Naive thymus-derived CD4-positive, alpha-beta T cell (primary cell): ENCODE measurements at places on chromosomes 4 and X. TPM values are rescaled to one million over a fixed set of nuclear protein-coding genes. Genes with fewer than 3 reads are reported as not detected.

DNA sequence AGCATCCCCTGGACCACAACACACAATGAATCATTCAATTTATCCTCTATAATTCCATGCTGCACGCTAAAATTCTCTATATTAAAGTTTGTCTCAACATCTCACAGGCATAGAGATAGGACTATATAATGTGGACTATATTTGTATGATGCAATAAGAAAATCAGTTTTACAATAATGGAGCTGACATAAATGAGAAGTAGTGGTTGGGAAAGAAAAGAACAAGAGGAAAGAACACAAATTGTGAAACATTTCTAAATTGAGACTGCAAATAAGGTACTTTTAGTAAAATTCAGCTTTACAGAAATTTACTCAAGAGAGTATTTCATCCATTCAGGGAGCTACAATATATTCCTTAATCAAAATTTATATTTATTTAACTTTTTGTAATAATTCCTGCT, 120.4 kb downstream of the ARAP2 start:
- H3K27me3 ChIP-seq = no peaks in the 10 kb centered on the region
- H3K27ac ChIP-seq = no peak overlapping the region
- H3K4me3 ChIP-seq = no peak overlapping the region
- no peaks in the 10 kb centered on the region for H3K4me1 ChIP-seq
- peaks cover 9% of the 10 kb centered on the region for H3K36me3 ChIP-seq

DNA sequence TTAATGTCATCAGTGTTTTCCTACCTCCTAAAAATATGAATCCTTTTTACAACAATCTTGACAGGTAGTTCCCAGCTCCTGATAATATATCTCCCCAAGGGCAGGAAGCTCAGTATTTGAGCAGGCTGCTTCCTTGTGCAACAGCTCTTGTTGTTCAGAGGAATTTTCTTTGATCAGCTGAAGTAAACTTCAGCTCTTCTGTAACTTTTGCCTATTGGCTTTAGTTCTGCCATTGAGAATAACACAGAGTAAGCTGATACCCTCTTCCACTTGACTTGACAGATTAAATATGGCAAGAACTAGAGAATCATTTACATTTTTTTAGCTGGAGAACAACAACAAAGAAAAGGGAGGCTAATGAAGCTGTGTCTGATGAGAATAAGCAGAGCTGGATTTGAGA, 75.2 kb downstream of the LUZP4 start:
- H3K36me3 ChIP-seq = no peaks in the 10 kb centered on the region
- H3K27ac ChIP-seq = no peak overlapping the region
- H3K4me1 ChIP-seq = no peaks in the 10 kb centered on the region

- peaks cover 9% of the 10 kb centered on the region for H3K4me1 ChIP-seq
- H3K27ac ChIP-seq = no peak overlapping the region
- DNase-seq = no peak
- H3K4me3 ChIP-seq = no peak overlapping the region
- no peaks in the 10 kb centered on the region for H3K27me3 ChIP-seq
Measured at GRCh38 chr4:105179539-105180401, 33.1 kb downstream of the TET2 start.

- H3K27ac ChIP-seq = no peak overlapping the region
- H3K27me3 ChIP-seq = no peaks in the 10 kb centered on the region
- H3K36me3 ChIP-seq = no peaks in the 10 kb centered on the region
- no peak for DNase-seq
- no peak overlapping the region for H3K4me3 ChIP-seq
Measured at GRCh38 chr4:124993838-124994237, 281.3 kb upstream of the ANKRD50 start.

DNA sequence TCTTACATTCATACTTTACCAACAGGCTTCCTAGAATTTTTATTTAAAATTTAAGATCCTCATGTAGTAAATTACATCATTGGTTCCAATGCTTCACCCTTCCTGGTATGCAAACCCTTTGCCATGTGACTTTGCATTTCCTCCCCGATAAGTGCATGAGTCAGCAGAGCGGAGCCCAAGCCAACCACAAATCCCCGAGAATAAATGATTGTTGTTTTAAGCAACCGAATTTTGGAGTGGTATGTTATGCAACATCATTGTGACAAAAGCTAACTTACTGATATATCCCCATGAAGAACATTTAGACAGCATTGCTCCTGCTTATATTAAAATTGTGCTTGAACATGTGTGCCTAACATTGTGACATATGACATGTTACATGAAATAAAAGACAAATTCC, 199.4 kb upstream of the DDX53 start:
- H3K27me3 ChIP-seq = no peaks in the 10 kb centered on the region
- H3K36me3 ChIP-seq = no peaks in the 10 kb centered on the region
- H3K4me3 ChIP-seq = no peak overlapping the region
- DNase-seq = no peak

Gene ZFP92
- 0.20 TPM for polyA plus RNA-seq

Gene KDR
- polyA plus RNA-seq = not detected

DNA sequence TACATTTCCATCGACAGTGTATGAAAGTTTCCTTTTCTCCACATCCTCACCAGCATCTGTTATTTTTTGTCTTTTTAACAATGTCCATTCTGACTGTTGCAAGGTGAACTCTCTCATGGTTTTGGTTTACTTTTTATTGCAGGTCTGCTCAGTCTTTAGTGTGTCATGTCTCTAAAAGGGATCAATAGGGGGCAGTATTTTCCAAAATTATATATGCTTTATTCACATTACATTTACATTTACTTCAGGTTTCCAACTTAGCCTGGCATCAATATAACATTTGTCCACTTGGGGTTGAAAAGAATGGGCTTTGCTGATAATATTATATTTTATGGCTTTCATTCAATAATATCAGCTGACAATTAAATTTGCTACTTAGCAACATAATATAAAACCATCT, 265.0 kb upstream of the SLITRK2 start:
- H3K27ac ChIP-seq = no peak overlapping the region
- no peak for DNase-seq
- H3K4me1 ChIP-seq = no peaks in the 10 kb centered on the region
- H3K27me3 ChIP-seq = no peaks in the 10 kb centered on the region
- no peak overlapping the region for H3K4me3 ChIP-seq

- H3K27me3 ChIP-seq = no peaks in the 10 kb centered on the region
- H3K4me3 ChIP-seq = no peak overlapping the region
- H3K36me3 ChIP-seq = no peaks in the 10 kb centered on the region
- no peak for DNase-seq
- H3K4me1 ChIP-seq = no peaks in the 10 kb centered on the region
Measured at GRCh38 chrX:75596178-75596577, 73.3 kb upstream of the ZDHHC15 start.

GRCh38 chr4:147927377-147928137, 195.7 kb downstream of the ARHGAP10 start:
- no peak overlapping the region for H3K4me3 ChIP-seq
- no peak overlapping the region for H3K27ac ChIP-seq
- H3K4me1 ChIP-seq = no peaks in the 10 kb centered on the region

DNA sequence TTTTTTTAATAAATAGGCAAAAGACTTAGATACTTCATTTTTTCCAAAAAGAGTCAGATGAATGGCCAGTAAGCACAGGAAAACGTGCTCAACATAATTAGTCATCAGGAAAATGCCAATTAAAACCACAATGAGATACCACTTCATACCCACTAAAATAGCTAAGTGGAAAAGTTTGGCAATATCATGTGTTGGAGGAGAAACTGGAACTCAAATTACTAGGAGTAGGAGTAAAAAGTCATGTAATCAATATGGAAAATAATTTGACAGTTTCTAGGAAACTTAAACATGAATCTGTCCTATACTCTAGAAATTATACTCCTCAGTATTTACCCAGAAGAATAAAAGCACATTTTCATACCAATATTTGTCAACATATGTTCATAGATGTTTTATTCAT, 449.8 kb downstream of the INPP4B start:
- H3K27me3 ChIP-seq = no peaks in the 10 kb centered on the region
- no peak overlapping the region for H3K4me3 ChIP-seq
- H3K27ac ChIP-seq = peak overlapping the region; percentile 57
- no peak for DNase-seq
- H3K4me1 ChIP-seq = peaks cover 56% of the 10 kb centered on the region
- no peaks in the 10 kb centered on the region for H3K36me3 ChIP-seq

Gene FMR1NB
- not detected for polyA plus RNA-seq

GRCh38 chr4:157776930-157777528, 395.8 kb downstream of the GASK1B start:
- no peak overlapping the region for H3K4me3 ChIP-seq
- no peaks in the 10 kb centered on the region for H3K4me1 ChIP-seq
- DNase-seq = no peak
- H3K27me3 ChIP-seq = no peaks in the 10 kb centered on the region
- H3K36me3 ChIP-seq = no peaks in the 10 kb centered on the region
- no peak overlapping the region for H3K27ac ChIP-seq

- no peaks in the 10 kb centered on the region for H3K36me3 ChIP-seq
- no peak for DNase-seq
- no peaks in the 10 kb centered on the region for H3K27me3 ChIP-seq
- no peak overlapping the region for H3K27ac ChIP-seq
- no peak overlapping the region for H3K4me3 ChIP-seq
- no peaks in the 10 kb centered on the region for H3K4me1 ChIP-seq
Measured at GRCh38 chr4:85905761-85906160, 430.8 kb downstream of the ARHGAP24 start.

Gene RPA4
- polyA plus RNA-seq = not detected

- H3K36me3 ChIP-seq = no peaks in the 10 kb centered on the region
- H3K4me3 ChIP-seq = no peak overlapping the region
- no peak for DNase-seq
- H3K27ac ChIP-seq = no peak overlapping the region
- no peaks in the 10 kb centered on the region for H3K27me3 ChIP-seq
- H3K4me1 ChIP-seq = no peaks in the 10 kb centered on the region
Measured at GRCh38 chrX:18294893-18295292, 59.6 kb downstream of the SCML2 start.

GRCh38 chrX:41512394-41512793, 65.3 kb downstream of the NYX start:
- no peaks in the 10 kb centered on the region for H3K27me3 ChIP-seq
- H3K4me1 ChIP-seq = peaks cover 3% of the 10 kb centered on the region
- H3K4me3 ChIP-seq = no peak overlapping the region
- DNase-seq = no peak
- H3K36me3 ChIP-seq = no peaks in the 10 kb centered on the region
